ENCODE measurements at places on chromosomes 4 and X. TPM values are rescaled to one million over a fixed set of nuclear protein-coding genes. Genes with fewer than 3 reads are reported as not detected.

- no peak for DNase-seq
These were observed 65.5 kb upstream of the SLC34A2 start for GRCh38 chr4:25590171-25590570.

DNA sequence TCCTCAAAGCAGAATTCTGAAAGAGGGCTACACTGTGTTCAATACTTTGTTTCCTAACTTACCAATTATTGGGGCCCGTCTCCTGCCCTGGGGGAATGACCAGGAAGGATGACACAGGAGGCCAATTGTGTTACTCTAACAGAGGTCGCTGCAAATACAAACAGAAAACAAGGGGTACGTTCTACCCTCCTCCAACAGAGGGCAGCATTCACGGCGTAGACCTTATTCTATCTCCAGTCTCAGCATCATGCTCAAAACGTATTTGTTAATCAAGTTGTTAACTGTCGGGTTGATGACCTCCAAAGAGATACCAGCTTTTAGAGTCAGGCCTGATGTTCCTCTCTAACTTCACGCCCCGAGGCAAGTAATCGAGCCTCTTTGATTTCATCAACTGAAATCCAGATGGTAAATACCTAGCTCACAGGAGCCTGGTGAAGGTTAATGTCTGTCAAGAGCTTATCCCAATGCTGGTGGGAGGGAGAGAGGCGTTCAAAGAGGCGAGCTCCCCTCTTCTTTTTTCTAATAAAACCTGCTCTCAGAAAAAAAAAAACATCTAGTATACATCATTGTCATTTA lies 181.0 kb upstream of the KCNIP4 start:
- no peak for DNase-seq

- DNase-seq = no peak
These were observed 61.7 kb upstream of the HDAC8 start for GRCh38 chrX:72634331-72634730.

DNA sequence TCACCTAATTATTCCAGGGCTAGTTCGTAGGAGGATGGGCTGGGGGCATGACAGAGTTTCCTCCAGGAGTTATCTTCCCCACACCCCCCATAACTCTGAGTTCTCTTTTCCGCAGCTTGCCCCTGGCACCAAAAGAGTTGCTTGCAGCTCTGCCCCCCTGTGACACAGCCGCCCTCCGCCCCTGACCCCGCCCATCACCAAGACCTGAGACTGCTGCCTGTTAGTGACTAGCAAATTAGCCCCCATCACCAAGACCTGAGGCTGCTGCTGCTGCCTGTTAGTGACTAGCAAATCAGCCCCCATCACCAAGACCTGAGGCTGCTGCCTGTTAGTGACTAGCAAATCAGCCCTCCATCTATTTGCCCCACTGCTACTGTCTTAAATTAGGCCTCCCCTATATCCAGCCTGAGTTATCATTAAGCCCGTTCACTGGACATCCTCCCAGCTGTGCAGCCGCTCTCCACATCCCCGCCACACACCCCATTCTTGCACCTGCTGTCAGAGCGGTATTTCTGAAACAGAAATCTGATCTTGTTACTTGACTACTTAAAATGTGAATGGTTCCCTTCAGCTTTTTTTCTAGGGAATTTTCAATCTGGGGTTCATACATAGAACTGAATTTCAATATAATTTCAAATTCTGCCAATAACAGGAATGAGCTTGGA lies 1.5 kb upstream of the PAPSS1 start:
- DNase-seq = peak; percentile 81

GRCh38 chrX:16239211-16239610 lies 71.9 kb downstream of the MAGEB17 start:
- DNase-seq = no peak

DNA sequence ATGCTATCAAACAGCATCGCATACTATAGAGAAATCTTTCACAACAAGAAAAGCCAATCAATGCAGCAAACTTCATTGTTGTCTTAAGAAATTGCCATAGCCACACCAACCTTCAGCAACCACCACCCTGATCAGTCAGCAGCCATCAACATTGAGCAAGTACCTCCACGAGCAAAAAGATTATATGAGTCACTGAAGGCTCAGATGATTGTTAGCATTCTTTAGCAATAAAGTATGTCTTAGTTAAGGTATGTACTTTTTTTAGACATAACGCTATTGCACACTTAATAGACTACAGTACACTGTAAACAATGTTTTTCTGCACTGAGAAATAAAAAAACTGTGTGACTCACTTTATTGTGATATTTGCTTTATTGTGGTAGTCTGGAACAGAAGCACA lies 37.8 kb upstream of the FUNDC1 start:
- no peak for DNase-seq

- no peak for DNase-seq
These were observed 887.1 kb upstream of the AGA start for GRCh38 chr4:178329226-178329872.

The CT45A1 gene
- total RNA-seq = not detected

The PDZD4 gene
- 8.9 TPM for total RNA-seq

DNA sequence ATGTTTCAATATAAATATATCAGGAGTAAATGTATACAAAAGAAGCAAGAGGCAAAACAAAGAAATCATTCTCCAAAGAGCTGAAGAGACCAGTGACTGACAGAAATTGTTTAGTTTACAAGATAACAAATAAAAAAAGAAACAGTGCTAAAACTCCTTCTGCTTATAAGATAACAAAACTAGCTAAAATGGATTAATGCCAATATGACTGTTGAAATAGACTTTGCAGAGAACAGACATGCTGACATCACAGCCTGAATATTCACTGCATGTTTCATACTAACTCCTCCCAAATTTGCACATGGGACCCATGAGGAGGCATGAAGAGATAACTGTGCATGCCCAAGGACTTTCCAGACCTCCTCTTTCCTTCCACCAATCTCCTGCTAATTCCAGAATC lies 6.2 kb upstream of the GABRA4 start:
- no peak for DNase-seq

DNA sequence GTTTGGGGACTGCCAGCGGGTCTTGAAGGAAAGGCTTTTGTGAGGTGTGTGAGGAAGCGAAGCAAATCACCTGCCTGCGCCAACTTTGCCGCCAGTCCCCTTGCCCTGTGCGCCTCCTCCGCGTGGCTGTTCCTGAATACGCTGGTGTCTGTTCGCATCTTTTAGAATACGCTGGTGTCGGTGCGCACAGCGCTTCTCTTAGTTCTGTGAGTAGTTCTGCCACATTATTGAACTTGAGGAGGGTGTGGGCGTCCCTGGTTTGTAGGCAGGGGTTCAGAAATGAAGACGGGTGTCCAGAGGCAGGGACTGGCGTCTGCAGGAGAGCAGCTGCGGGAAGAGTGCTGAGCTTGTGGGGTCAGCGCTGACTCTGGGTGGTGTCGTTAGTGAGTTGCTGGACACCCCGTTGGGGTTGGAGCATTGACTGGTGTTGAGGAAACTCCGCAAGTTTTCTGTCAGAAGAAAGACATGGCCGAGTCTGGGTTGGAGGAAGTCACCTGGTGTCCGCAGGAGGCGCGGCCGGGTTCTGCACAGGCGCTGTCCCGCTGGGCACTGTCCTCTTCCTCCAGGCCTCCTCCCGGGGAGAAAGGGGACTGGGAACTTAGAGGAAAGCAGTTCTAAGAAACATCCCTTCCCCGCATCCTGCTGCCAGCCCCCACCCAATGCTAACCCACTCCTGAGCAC lies 930 bp downstream of the ZNF718 start:
- DNase-seq = peak; percentile 79

The NDST4 gene
- not detected for total RNA-seq

DNA sequence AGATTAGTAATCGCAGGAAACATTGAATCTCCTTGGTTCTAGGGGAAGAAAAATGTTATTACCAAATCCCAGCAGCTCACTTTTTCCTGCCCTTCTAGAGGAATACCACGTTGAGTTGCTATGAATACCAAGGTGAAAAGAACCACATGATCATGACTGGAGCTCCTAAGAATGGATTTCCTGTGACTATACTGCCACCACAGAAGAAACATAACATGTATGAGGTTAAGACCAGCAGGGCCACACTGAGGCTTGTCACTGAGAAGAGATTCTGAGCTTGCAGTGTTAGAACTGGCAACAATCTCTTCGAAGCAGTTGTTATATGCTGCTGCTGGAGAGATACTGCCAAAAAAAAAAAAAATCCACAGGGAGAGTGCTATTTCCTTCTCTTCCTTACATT lies 1235.3 kb downstream of the FSTL5 start:
- no peak for DNase-seq

DNA sequence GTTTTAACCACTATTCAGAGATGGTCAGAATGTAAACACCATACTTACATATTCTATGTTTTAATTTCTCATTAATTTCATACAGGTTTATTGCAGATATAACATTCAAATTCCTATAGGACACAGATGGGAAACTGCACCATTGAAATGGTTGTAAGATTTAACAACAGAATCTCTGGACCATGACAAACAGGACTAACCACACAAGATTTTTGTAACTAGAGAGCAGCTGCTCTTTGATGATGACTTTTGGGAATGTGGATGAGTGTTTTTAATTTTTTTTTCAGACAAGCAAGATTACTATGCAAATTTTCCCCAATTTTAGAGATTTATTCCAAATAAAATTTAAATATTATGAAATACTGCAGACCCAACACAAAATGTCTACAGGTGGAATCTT lies 610.2 kb downstream of the PCDH18 start:
- DNase-seq = no peak

DNA sequence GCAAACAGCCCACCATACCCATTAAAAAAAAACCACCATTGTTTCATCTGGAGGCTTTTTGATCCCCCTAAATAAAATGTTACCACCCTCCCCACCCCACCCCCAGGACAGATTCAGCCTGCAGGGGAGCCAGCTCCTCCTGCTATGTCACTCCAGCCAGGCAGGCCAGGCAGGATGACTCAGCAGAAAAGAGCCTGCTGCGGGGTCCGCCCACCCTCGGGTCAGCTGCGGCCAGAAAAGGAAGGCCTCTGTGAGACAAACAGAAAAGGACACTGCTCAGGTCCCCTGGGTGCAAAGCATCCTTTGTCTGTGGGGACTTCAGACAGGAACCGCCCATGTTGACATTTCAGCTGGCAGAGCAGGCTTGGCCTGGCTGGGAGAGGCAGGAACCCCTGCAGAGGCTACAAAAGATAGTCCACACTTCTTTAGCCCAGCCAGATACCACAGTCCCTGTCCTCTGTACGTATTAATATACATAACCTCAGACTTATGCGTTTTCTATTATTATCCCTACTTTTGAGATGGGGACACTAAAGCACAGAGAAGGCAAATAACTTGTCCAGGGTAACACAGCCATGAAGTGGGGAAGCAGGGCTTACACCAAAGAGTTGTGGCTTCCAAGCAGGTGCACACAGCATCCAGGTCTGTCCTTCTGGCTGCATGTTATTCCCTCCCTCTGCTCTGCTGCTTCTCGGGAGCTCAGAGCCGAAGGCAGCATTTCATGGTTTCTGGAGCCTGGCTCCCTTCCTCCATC lies 147.7 kb downstream of the CPEB2 start:
- DNase-seq = peak; percentile 79

The TEX13C gene
- total RNA-seq = not detected

The KLB gene
- total RNA-seq = 1.0 TPM

The P2RY8 gene
- total RNA-seq = 3.7 TPM

All from upper lobe of left lung (tissue), 6 donors.